Endothelial cell of umbilical vein (primary cell): ENCODE measurements at places on chromosomes 16 and 17. TPM values are rescaled to one million over a fixed set of nuclear protein-coding genes. Genes with fewer than 3 reads are reported as not detected.

GRCh38 chr16:62562121-62562520 lies 525.9 kb upstream of the CDH8 start:
- no peak overlapping the region for H3K4me3 ChIP-seq
- no peaks in the 10 kb centered on the region for H3K4me1 ChIP-seq
- H3K27ac ChIP-seq = no peak overlapping the region
- no peak for DNase-seq
- H3K36me3 ChIP-seq = no peaks in the 10 kb centered on the region

GRCh38 chr16:83723244-83723643 lies 84.5 kb upstream of the HSBP1 start:
- no peak for DNase-seq
- no peaks in the 10 kb centered on the region for H3K36me3 ChIP-seq
- H3K27me3 ChIP-seq = no peaks in the 10 kb centered on the region
- no peak overlapping the region for H3K27ac ChIP-seq

Gene C17orf50
- total RNA-seq = not detected in 2 replicates

- H3K36me3 ChIP-seq = no peaks in the 10 kb centered on the region
- H3K27ac ChIP-seq = no peak overlapping the region
- H3K4me1 ChIP-seq = no peaks in the 10 kb centered on the region
- no peak for DNase-seq
- no peak overlapping the region for H3K4me3 ChIP-seq
Measured at GRCh38 chr17:11176549-11176948, 64.5 kb upstream of the SHISA6 start.

DNA sequence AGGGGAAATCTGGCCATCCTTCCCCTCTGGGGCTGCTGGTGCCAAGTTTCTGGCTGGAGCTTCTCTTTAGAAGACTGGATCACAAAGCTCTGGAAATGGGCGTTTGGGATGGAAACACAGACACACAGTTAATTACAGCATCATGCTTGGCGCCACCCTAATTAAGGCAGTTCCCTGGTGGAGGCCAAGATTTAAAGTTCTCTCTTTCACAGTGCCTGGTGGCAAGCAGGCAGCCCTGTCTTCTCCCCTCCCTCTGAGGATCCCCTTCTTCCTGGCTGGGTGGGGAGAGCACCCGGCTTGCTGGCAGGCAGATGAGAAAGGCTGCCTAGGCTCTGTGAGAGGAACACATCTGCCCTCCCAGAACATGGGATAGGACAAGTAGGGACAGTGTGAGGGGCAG lies 59.0 kb upstream of the NKD1 start:
- no peak overlapping the region for H3K27ac ChIP-seq
- DNase-seq = no peak
- no peaks in the 10 kb centered on the region for H3K27me3 ChIP-seq
- no peaks in the 10 kb centered on the region for H3K4me1 ChIP-seq

GRCh38 chr16:57999971-58000705 lies at the start of gene ZNF319:
Gene ZNF319 (minus strand): TSS chr16:58000672. CDS start chr16:57998265, 2,407 bp downstream.
- peaks cover 17% of the 10 kb centered on the region for H3K4me1 ChIP-seq
- no peaks in the 10 kb centered on the region for H3K27me3 ChIP-seq
- H3K36me3 ChIP-seq = peaks cover 14% of the 10 kb centered on the region
- no peak for DNase-seq
- H3K4me3 ChIP-seq = peak within 1 kb of the TSS; percentile 85

GRCh38 chr17:8940866-8941471 lies 24.5 kb downstream of the PIK3R5 start:
- no peaks in the 10 kb centered on the region for H3K27me3 ChIP-seq
- no peaks in the 10 kb centered on the region for H3K4me1 ChIP-seq
- no peak overlapping the region for H3K27ac ChIP-seq
- no peak overlapping the region for H3K4me3 ChIP-seq

DNA sequence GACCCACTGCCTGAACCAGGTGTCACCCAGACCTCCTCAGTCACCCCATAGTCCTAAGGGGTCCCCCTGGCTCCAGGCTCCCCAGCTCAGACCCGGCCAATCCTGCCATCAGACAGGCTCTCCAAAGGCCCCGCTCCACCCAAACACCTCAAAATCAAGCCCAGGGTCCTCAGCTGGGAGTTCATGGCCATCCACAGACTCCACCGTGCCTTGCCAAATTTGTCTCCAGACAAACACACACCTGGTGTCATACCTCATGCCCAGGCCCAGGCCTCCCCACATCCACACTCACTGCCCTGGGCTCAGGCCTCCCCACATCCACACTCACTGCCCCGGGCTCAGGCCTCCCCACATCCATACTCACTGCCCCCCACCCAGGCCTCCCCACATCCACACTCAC lies 12.5 kb downstream of the RPH3AL start:
- H3K36me3 ChIP-seq = no peaks in the 10 kb centered on the region
- H3K27me3 ChIP-seq = no peaks in the 10 kb centered on the region
- no peaks in the 10 kb centered on the region for H3K4me1 ChIP-seq
- H3K4me3 ChIP-seq = no peak overlapping the region
- no peak overlapping the region for H3K27ac ChIP-seq

Gene KRTAP16-1
- not detected in 2 replicates for total RNA-seq

- H3K27me3 ChIP-seq = peaks cover 2% of the 10 kb centered on the region
- peak overlapping the region; percentile 11 for H3K4me3 ChIP-seq
- peaks cover 8% of the 10 kb centered on the region for H3K36me3 ChIP-seq
- peaks cover 17% of the 10 kb centered on the region for H3K4me1 ChIP-seq
Measured at GRCh38 chr16:58195771-58196170, 2.1 kb downstream of the CSNK2A2 start.

Gene PLA2G15
- total RNA-seq = 24.0 and 24.3 TPM in 2 replicates

Gene CIBAR2
- total RNA-seq = not detected in 2 replicates

DNA sequence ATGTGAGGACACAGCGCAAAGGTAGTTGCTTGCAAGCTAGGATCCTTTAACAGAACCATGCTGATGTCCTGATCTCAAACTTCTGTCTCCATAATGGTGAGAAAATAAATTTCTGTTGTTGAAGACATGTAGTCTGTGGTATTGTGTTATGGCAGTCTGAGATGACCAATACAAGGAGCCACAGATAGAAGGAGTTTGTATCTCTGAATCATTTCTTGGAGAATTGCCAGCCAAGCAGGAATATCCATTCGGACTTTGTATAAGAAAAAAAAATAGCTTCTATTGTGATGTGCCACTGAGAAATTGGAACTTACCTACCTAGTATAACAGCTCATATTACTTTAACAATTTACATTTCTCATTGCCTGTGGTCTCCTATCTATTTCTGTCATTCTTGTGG lies 447.6 kb upstream of the CA10 start:
- H3K27ac ChIP-seq = no peak overlapping the region
- H3K4me3 ChIP-seq = no peak overlapping the region
- peaks cover 11% of the 10 kb centered on the region for H3K4me1 ChIP-seq

Gene TBC1D3K
- total RNA-seq = not detected in 2 replicates

- no peaks in the 10 kb centered on the region for H3K4me1 ChIP-seq
- no peak overlapping the region for H3K27ac ChIP-seq
- H3K36me3 ChIP-seq = no peaks in the 10 kb centered on the region
- H3K27me3 ChIP-seq = no peaks in the 10 kb centered on the region
Measured at GRCh38 chr17:33949100-33949499, 306.0 kb upstream of the CCL2 start.

GRCh38 chr17:41633556-41634199 lies 9.3 kb upstream of the KRT17 start:
- no peaks in the 10 kb centered on the region for H3K36me3 ChIP-seq
- no peaks in the 10 kb centered on the region for H3K4me1 ChIP-seq
- no peak overlapping the region for H3K27ac ChIP-seq
- H3K27me3 ChIP-seq = no peaks in the 10 kb centered on the region

GRCh38 chr16:79882340-79883005 lies 281.9 kb upstream of the MAF start:
- H3K4me3 ChIP-seq = no peak overlapping the region
- no peak for DNase-seq
- no peak overlapping the region for H3K27ac ChIP-seq
- H3K36me3 ChIP-seq = no peaks in the 10 kb centered on the region

Gene NEUROD2
- total RNA-seq = not detected in 2 replicates

GRCh38 chr16:74264811-74265210 lies 31.8 kb upstream of the PSMD7 start:
- H3K36me3 ChIP-seq = no peaks in the 10 kb centered on the region
- no peaks in the 10 kb centered on the region for H3K4me1 ChIP-seq
- peaks cover 9% of the 10 kb centered on the region for H3K27me3 ChIP-seq
- DNase-seq = no peak
- H3K27ac ChIP-seq = no peak overlapping the region
- H3K4me3 ChIP-seq = no peak overlapping the region

DNA sequence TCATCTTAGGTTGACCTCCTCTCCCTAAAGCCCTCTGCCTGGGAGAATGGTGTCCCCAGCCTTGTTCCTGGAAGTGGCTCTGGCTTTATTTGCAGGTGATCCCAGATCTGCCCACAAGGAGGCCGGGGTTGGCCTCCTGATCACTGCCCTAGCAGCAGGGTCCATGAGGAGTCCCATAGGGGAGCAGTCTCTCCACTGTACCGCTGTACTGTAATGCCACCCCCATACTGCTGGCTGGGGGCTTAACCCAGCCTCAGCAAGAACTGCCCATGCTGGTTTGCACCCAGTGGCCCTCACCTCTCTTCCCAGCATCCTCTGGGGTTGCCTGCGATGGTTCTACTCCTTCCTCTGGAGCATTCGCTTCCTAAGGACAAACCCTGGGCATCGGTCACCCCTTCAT lies 39.1 kb downstream of the PSME3IP1 start:
- peak overlapping the region; percentile 84 for H3K27ac ChIP-seq
- H3K27me3 ChIP-seq = no peaks in the 10 kb centered on the region
- peaks cover 48% of the 10 kb centered on the region for H3K4me1 ChIP-seq
- no peak for DNase-seq
- H3K36me3 ChIP-seq = no peaks in the 10 kb centered on the region

GRCh38 chr17:76572201-76572910 lies 13.3 kb downstream of the ST6GALNAC2 start:
- DNase-seq = no peak
- no peak overlapping the region for H3K27ac ChIP-seq
- H3K4me1 ChIP-seq = no peaks in the 10 kb centered on the region
- no peaks in the 10 kb centered on the region for H3K27me3 ChIP-seq
- H3K4me3 ChIP-seq = no peak overlapping the region

DNA sequence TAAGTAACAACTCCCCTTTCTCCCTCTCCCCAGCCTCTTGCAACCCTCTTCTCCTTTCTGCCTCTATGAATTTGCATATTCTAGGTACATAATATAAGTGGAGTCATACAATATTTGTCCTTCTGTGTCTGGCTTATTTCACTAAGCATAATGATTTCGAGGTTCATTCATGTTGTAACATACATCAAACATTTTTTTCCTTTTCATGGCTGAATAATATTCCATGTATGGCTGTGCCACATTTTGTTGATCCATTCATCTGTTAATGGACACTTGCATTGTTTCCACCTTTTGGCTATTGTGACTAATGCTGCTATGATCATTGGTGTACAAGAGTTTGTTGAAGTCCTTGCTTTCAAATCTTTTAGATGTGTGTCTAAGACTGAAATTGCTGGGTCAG lies 17.6 kb upstream of the FA2H start:
- no peaks in the 10 kb centered on the region for H3K4me1 ChIP-seq
- no peaks in the 10 kb centered on the region for H3K36me3 ChIP-seq
- no peak for DNase-seq
- H3K4me3 ChIP-seq = no peak overlapping the region

DNA sequence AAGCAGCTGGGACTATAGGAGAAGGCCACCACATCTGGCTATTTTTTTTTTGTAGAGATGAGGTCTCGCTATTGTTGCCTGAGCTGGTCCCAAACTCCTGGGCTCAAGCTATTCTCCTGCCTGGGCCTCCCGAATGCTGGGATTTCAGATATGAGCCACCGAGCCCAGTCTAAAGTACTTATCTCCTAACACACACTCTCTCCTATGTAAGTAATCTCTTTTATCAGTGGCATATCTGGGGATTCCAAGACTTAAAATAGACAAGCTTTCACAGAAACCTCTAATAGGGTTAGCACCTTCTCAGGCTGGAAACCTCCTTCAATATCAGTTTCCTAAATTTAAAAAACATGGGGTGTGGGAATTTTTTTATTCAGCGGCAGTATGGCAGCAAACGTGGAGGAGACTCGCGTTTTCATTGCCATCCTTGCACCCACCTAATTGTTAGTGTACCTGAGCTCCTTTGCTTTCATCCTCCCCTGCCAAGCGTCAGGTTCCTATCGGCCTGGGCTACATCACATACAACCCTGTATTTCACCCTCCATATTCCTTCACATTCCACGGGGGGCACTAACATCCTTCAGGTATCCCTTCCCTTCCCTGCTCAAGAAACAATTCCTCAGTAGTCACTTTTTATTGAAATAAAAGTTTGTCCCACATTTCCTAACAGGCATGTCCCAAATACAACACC lies 1.1 kb downstream of the EZH1 start:
- H3K27ac ChIP-seq = peak overlapping the region; percentile 44
- H3K4me1 ChIP-seq = peaks cover 10% of the 10 kb centered on the region
- peak overlapping the region; percentile 53 for H3K4me3 ChIP-seq
- no peaks in the 10 kb centered on the region for H3K27me3 ChIP-seq
- H3K36me3 ChIP-seq = no peaks in the 10 kb centered on the region

- H3K4me3 ChIP-seq = no peak overlapping the region
- H3K36me3 ChIP-seq = peaks cover 7% of the 10 kb centered on the region
- no peak overlapping the region for H3K27ac ChIP-seq
- no peaks in the 10 kb centered on the region for H3K4me1 ChIP-seq
- H3K27me3 ChIP-seq = no peaks in the 10 kb centered on the region
Measured at GRCh38 chr17:76681222-76682137, 29.3 kb downstream of the MXRA7 start.

DNA sequence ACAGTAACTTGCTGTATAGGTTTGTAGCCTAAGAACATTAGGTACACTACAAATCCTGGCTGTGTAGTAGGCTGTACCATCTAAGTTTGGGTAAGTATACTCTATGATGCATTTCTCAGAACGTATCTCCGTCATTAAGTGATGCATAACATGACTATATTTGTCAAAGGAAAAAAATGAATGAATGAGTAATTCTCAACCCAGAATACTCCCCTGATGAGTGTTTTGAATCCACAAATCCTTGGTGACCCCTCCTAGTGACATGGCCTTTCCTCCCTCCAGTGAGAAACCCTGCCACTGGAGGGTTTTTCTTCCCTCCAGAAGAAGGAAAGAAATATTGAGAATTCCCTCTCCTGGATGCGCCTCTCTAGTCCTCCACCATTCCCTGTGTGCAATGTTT lies 24.0 kb upstream of the SALL1 start:
- H3K4me3 ChIP-seq = no peak overlapping the region
- no peaks in the 10 kb centered on the region for H3K36me3 ChIP-seq
- no peaks in the 10 kb centered on the region for H3K4me1 ChIP-seq
- no peak for DNase-seq

Gene CDRT15
- total RNA-seq = not detected in 2 replicates

DNA sequence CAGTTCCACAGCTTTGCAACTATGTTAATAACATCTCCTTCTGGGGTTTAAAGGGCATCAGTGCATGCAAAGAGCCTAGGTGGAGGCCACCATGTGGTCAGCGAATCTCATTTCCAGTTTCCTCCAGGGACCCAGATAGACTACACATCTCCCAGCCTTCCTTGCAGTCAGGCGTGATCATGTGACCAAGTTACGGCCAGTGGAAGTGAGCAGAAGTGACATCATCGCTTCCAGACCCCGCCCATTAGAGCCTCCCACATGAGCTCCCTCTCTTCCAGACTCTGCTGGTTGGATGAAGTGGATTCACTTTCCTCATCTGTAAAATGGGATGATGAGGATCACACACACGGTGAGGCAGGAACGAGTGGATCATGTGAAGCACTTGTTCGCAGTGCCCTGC lies 27.4 kb upstream of the KDM8 start:
- H3K4me1 ChIP-seq = peaks cover 18% of the 10 kb centered on the region
- no peak for DNase-seq
- H3K4me3 ChIP-seq = no peak overlapping the region
- no peaks in the 10 kb centered on the region for H3K36me3 ChIP-seq
